Effector CD4-positive, alpha-beta T cell (primary cell): ENCODE measurements at places on chromosomes 11 and 22.

GRCh38 chr22:49350441-49351121, 477.1 kb downstream of the BRD1 start:
- no peak for DNase-seq

GRCh38 chr11:64355078-64355940, 3.7 kb upstream of the RPS6KA4 start:
- DNase-seq: no peak

DNA sequence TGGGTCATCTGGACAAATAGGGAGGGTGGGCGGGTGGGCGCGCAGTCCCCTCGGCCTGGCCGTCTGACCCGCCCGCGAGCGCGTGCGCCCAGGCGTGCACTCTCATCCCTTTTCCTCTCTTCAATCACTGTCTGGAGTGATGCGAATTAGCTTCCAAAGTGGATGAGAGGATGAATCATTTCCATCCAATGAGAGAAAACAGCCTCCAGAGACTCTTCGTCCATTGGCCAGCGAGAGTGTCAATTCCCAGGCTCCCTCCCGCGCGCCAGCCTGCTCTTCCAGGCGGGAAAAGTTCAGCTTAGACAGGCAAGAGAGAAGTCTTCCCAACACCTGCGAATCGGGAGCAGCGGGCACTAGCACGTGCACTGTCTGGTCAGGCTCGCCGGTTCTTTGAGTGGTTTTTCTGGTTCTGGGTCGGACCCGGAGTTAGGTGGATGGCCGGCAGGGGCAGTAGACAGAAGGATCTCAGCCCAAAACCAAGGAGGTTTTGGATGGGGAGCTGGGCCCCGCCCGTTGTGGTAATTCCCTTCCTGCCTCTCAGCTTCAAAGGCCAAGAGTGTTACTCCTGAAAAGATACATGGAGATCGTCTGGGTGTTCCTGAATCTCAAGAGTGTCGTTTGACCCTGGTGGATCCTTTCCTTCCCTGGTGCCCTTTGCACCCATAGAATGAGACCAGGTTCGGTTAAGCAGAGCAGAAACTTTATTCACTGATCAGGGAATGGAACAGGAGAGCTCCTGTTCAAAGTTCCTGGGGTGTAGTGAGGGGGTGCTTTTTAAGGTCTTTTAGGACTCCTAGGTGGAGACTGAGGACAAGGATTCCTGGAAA, 33.4 kb upstream of the GLYATL1 start:
- no peak for DNase-seq

- no peak for DNase-seq
Measured at GRCh38 chr22:29541845-29542244, 11.7 kb downstream of the THOC5 start.

DNA sequence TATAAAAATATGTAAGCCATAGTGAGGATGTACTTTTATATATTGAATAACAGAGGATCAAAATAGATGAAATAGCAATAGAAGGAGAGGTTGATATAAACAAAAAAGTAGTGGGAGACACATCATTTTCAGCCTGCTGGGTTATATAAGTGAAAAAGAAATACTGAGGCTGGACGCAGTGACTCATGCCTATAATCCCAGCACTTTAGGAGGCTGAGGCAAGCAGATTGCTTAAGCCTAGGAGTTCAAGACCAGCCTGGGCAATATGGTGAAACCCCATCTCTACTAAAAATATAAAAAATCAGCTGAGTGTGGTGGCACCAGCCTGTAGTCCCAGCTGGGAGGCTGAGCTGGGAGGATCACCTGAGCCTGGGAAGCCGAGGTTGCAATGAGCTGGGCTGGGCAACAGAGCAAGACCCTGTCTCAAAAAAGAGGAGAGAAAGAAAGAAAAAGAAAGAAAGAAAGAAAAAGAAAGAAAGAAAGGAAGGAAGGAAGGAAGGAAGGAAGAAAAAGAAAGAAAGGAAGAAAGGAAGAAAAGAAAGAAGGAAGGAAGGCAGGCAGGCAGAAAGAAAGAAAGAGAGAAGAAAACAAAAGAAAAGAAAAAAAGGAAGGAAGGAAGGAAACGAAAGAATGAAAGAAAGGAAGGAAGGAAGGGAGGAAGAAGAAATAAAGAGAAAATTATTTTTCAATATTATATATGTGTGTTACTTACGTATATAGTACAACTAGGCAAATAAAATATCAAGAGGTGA, 7.0 kb upstream of the P2RY2 start:
- no peak for DNase-seq

DNA sequence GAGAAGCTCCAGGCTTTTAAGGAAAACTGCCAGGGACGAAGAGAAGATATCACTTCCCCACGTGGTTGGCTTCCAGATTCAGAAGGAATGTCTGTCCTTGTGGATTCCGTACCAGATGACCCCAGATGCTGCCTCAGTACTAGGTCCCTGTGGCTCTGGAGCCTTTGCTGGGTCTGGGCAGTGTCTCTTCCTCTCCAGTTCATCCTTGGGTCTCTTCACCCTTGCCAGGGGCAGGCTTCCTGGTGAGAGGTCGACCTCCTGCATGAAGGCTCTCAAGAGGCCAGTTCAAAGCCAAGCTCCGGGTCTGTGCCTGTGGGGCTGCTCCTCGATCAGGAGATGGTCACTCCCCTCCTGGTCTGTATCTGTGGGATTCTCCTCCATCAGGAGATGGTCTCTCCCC, 74.7 kb upstream of the B3GAT1 start:
- DNase-seq: no peak

DNA sequence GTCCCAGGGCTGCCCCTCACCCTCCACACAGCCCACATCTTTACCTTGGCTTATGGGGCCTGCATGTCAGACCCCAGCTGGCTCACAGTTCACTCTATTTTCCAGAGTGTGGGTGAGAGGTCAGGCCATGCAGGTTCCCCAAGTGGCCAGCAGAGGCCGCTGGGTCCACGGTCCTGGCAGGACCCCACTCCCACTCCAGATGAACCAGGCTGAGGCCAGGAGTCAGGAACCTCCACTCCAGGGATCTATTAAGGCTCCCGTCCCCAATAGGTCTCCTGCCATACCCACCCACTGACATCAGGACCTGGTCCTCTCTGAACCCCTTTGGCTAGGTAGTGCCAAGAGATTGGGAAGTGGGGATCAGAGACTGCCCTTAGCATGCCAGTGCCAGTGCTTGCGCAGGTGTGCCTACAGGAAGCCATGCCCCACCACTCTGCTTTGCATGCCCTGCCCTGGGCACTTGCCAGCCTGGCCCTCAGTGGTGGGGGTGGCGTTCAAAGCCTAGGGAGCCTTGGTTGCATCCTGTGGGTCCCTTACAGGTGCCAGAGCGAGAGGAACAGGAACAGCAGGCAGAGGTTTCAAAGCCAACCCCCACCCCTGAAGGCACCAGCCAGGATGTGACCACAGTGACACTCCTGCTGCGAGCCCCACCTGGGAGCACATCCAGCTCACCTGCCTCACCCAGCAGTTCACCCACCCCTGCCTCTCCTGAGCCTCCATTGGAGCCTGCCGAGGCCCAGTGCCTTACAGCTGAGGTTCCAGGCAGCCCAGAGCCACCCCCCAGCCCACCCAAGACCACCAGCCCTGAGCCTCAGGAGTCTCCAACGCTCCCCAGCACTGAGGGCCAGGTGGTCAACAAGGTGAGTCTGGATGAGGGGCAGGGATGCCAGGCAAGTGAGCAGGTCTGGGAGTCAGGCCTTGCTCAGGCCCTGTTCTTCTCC, 8.3 kb downstream of the SMTN start:
- DNase-seq: peak; percentile 20

DNA sequence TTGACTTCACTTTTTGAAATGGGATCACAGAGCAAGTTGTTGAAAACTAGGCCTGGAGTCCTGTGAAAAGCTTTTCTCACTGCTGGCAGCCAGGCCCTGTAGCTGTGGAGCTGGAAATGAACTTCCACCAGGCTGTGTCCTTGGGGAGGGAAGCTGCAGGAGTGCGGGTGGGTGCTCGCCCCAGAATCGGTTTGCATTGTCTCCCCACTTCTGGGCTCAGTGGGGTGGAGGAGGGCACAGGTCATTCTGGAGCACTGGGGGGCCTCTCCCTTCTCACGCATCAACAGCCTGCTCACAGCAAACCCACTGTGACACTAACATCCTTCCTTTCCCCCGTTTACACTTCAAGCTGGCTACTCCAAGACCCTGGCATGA, 15.2 kb downstream of the GLB1L2 start:
- DNase-seq: no peak

DNA sequence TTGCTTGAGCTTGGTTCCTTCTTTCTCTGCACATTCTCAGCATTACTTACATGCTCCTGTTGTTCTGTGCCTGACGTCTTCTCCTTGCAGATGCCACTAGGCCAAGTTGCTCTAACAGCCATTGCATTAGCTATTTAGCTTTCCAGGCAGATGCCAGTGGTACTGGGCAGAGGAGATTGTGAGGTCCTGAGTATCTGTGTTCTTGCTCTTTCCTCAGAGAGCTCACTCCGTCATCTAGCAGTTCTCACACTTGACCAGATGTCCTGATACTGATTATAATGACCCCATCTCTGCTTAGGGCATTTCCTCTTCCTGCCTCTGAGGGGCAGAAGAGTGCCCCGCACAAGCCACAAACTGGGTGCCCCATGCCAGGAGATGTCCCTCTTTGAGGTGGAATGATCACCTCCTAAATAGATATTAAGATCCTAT, 30.7 kb downstream of the ARHGAP1 start:
- DNase-seq: no peak

DNA sequence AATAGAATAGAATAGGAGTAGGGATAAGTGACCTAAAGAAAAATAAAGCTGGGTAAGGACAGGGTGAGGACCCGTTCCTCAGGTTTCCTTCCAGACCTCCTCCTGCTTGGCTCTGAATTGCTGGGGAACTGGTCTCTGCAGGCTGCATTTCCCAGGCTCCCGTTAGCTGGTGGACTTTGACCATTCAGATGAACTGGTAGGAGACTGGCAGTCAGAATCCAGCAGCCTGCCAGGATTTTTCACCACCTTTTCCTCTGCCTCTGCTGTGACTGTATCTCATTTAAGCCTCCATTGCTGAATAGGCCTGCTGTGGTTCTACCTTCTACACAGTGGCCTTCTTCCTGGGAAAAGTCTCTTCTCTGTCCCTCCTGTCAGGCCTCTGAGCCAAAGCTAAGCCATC, 24.6 kb upstream of the SMPD1 start:
- DNase-seq: no peak

- no peak for DNase-seq
Measured at GRCh38 chr11:1358286-1358685, 31.4 kb upstream of the BRSK2 start.

DNA sequence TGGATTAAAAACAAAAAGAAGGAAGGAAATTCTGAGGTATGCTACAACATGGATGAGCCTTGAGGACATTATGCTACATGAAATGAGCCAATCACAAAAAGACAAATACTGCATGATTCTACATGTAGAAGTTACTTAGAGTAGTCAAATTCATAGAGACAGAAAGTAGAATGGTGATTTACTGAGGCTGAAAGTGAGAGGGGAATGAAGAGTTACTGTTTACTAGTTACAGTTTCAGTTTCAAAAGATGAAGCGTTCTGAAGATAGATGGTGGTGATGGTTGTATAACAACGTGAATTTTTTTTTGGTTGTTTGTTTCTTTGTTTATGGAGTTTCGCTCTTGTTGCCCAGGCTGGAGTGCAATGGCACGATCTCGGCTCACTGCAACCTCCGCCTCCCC, 9.5 kb downstream of the OR5P2 start:
- no peak for DNase-seq

DNA sequence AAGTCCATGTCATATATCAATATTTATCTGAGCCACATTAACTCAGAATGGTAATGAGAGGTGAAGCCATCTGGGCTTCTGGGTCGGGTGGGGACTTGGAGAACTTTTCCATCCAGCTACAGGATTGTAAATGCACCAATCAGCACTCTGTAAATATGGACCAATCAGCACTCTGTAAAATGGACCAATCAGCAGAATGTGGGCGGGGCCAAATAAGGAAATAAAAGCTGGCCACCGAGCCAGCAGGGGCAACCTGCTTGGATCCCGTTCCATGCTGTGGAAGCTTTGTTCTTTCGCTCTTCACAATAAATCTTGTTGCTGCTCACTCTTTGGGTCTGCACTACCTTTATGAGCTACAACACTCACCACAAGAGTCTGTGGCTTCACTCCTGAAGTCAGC, 253.4 kb downstream of the JRKL start:
- DNase-seq: no peak

DNA sequence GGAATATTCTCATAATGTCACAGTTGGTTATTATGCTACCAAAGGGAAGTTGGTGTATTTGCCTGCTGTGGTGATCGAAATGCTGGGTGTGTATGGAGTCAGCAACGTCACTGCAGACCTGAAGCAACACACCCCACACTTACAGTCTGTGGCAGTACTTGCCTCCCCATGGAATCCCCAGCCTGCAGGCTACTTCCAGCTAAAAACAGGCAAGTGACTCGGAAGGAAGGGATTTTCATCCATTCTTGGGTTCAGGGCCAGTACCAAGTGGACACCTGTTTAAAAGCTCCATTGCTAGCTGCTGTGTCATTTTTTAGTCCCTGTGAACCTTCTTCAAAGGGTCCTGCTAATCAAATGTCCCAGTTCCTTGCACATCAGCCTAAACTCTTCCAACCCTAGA, 149.6 kb downstream of the C11orf91 start:
- DNase-seq: no peak

- DNase-seq: no peak
Measured at GRCh38 chr22:49513358-49513851, 314.3 kb downstream of the BRD1 start.

GRCh38 chr11:63978551-63979239, 4.3 kb downstream of the COX8A start:
- DNase-seq: no peak

GRCh38 chr11:115084231-115084630, 405.9 kb downstream of the NXPE2 start:
- no peak for DNase-seq

GRCh38 chr11:69460540-69461257, 20.8 kb upstream of the LINC01488 start:
- no peak for DNase-seq

DNA sequence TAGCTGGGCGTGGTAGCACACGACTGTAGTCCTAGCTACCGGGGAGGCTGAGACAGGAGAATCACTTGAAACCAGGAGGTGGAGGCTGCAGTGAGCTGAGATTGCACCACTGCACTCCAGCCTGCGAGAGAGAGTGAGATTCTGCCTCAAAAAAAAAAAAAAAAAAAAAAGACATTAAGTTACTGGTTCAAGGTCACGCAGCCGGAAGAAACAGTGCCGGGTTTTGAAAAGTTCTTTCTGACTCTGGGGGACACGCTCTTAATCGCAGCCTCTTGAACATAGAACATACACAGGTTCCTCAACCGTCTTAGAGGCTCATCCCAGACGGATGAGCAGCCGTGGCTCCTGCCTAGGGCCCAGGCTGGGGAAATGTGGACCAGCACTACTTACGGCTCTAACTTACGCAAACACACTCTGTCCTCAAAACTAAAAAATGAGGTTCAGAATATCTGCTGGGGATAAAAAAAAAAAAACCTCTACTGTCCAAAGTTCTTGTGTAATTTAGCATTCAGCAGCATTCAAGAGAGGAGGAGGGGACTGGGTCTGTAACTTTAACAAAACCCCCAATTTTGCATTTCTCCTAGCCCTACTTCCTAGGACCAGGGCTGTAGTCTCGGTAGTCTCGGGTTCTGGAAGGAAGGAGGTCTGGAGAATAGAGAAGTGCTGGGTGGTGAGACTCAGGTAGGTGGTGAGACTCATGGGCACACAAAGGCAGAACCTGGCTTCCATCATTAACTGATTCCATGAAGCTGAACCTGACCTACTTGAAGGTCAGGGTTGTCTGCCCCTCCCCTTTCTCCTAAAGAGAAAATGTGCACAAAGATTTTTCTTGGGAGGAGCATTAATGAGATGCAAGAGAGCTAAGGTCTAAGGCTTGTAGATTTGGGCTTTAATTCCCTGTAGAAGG, 6.0 kb downstream of the SPTBN2 start:
- no peak for DNase-seq
